ENCODE measurements at places on chromosomes 6 and 20. TPM values are rescaled to one million over a fixed set of nuclear protein-coding genes. Genes with fewer than 3 reads are reported as not detected.

DNA sequence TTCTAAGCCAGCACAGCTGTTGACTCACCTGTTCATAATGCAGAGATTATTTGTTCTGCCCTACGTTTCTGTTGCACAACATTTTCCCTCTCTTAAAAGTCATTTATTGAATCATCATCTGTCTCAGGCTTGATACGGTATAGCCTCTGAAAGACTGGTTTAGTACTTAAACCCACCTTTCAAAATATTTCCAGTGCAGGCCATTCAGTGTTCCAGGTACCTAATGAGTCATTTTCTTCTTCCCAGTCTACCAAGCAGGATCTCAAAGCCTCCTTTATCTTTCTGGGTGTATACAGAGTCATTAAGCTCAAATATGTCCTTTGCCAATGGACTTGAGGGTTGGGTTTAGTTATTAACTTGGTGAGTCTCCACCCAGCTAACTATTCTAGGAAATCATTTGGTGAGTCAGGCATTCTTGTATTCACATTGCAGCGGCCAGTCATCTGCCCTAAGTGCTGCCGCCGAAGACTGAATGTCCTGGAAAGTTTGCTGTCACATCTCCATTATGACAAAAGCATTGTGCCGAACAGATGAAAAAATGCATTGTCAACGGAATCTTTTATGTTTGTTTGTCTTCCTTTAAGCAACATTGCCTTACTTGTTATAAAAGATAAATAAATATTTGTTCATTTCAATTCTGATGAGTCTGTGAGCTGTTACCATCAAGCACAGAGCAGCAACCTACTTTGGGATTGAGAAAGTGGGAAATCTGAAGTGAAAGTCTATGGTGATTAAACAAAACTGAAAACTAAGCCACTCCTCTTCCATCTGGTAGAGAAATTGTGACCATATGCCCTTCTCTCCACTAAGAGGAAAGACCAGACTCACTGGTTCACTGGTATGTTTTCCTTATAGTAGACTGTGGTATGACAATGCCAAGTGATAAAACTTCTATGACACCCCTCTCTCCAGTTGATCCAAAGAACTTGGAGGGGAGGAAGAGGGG lies 14.3 kb upstream of the FAM135A start:
- no peak for DNase-seq

- DNase-seq: no peak
These were observed 18.0 kb upstream of the SIM1 start for GRCh38 chr6:100482698-100483097.

Gene LY6G6C
- 0.08 TPM for polyA plus RNA-seq

Gene C20orf96
- 16.6 TPM for polyA plus RNA-seq

Gene APCDD1L
- polyA plus RNA-seq: 0.99 TPM

GRCh38 chr6:129659590-129660345 lies 50.2 kb downstream of the ARHGAP18 start:
- no peak for DNase-seq

GRCh38 chr20:23034721-23035671 lies at the start of gene SSTR4:
TSS of gene SSTR4 (plus strand) at chr20:23035312. CDS start at chr20:23035484, 172 bp downstream.
- no peak for DNase-seq

DNA sequence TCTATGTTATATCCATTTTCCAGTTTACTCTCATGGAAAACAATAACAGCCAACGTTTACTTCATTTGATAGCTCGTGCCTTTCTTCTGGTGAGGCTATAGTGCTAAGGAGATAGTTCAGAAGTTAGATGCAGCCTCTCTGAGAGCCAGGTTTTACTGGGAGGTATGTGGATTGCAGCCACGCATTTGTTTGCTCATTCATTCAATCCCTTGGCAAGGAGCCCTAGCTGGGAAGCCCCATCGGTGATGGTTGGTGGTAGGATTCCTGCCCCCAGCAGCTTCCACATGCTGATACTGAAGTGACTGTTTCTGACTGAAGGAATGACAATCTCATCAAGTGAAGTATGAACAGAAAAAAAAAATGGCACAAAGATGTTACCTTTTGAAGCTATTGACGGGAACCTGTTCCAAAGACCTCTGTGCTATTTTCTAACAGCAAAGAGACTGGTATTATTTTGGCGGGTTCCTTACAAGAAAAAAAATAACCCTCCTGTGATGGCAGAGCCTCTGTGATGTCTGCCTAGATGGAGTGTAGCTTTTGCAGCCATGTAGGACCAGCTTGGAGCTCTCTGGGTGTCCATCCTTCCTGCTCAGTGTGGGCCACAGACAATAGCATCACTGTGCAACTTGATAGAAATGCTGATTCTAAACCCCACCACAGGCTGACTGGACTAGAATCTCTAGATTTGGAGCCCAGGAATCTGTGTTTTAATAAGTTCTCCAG lies 30.6 kb downstream of the SNAP25 start:
- no peak for DNase-seq

- DNase-seq: no peak
These were observed 178.8 kb upstream of the BTBD3 start for GRCh38 chr20:11738852-11739251.

GRCh38 chr6:155219858-155220301 lies 43.9 kb upstream of the CLDN20 start:
- no peak for DNase-seq

GRCh38 chr6:156434795-156435190 lies 342.4 kb upstream of the ARID1B start:
- DNase-seq: no peak

GRCh38 chr20:29689411-29690225 lies 1567.8 kb upstream of the DEFB115 start:
- peak; percentile 82 for DNase-seq

- DNase-seq: no peak
These were observed 39.6 kb downstream of the SUMO4 start for GRCh38 chr6:149439626-149440025.

DNA sequence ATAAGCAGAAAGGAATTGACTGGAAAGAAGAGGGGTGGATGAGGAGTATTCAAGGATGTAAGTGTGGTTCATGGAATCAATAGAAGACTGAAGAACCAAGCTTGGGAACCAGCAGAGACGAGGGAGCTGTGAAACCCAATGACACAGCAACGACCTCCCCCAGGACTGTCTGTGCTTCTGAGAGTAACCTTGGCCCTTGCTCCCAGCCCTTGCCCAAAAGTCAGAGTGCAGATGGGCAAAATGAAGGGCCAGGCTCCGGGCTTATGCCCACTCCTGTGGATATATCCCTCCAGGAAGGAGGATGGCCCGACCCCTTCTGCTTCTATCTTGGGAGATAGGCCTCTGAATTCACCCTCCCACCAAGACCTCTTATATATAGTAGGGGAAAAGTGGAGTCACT lies 24.9 kb downstream of the FAM50B start:
- no peak for DNase-seq

Gene EFCAB8
- polyA plus RNA-seq: not detected

GRCh38 chr6:124022641-124023040 lies 219.0 kb downstream of the NKAIN2 start:
- DNase-seq: no peak

DNA sequence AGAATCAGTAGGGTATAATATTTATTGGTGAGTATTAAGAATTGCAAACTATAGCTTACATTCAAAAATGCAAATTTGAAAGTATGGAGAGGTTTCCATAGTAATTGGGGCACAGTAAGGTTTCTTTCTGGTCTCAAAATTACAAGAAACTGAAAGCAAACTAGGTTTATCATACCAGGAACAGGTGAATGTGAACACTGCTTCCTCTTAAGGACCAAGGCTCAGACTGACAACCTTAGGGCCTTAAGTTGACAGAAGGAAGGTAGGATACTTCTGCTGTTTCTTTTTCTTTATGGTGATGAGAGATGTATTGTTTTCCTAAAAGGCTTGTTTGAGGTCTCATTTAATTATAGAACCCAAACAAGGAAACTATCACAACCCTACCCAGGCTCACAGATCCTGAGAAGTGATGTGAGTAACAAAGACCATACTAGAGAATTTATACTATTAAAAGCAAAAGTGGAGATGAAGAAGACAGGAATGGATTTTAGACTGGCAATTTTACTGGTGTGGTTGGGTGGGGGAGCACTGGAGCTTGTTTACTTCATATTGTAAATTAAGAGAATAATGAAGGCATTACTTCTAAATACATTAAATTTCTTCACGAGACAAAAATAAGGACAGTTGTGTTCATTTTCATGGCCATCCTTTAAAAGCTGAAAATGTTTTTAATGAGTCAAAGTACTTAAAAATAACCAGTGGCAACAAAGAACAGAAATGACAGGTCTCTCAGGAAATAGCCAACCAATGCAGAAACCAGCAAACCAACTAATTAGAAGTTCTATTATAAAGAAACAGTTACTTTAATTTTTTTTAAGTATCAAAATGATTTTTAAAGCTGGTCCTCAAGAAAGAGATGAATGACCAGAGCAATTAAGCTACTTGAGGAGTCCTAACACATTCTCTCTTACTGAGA lies 21.3 kb downstream of the STAU1 start:
- DNase-seq: no peak

DNA sequence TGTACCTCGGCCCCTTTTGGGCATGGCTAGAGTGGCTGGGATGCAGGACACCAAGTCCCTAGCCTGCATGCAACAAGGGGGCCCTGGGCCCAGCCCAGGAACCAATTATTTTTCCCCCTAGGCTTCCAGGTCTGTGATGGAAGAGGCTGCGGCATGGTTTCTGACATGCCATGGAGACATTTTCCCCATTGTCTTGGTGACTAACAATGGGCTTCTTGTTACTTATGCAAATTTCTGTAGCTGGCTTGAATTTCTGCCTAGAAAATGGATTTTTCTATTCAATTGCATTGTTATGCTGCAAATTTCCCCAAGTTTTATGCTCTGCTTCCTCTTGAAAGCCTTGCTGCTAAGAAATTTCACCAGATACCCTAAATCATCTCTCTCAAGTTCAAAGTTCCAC lies 1269.6 kb upstream of the CITED2 start:
- no peak for DNase-seq

Gene PHACTR3
- polyA plus RNA-seq: 0.10 TPM

GRCh38 chr6:9623985-9624384 lies 790.9 kb downstream of the TFAP2A start:
- DNase-seq: no peak

DNA sequence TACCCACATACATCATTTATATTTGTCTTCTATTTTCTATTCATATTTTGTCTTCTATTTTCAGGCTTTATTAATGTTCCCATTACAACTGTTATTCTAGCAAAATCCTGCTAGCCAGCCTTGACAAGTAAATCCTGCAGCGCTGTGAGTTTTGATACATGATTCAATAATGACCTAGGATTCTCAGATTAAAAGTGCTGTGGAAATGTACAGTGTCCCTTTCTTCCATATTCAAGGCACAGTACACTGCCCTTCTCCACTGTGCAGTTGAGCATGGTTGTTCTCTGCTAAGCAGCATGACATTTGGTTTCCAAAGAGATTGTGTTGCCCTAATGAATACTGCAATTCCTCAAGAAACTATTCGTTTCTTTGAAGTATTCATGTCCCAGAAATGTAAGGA lies 5.8 kb upstream of the HEY2 start:
- DNase-seq: no peak

Gene CALHM6
- 0.31 TPM for polyA plus RNA-seq

Gene MUC22
- polyA plus RNA-seq: 0.13 TPM

GRCh38 chr6:105893741-105894140 lies 192.4 kb upstream of the PRDM1 start:
- no peak for DNase-seq

DNA sequence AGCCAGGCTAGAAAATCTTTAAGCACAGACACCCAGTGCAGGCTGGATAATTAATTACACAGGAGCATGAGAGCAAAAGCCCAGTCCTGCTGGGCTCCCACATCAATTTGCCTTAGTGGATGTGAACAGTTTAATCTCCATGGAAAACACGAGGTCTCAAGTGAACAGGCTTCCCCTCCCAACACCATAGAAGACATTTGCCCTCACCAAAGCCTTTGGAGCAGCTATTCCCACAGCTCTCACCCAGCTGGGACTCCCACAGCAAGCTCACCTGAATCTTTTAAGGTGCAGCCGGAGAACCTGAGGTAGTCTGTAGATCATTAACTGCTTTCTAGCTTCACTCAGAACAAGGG lies 12.0 kb downstream of the TOMM6 start:
- no peak for DNase-seq

All from SK-N-SH (cell line).